ENCODE measurements at places on chromosomes 1 and 21. TPM values are rescaled to one million over a fixed set of nuclear protein-coding genes. Genes with fewer than 3 reads are reported as not detected.

Gene CYP4B1
- total RNA-seq, result 0.24 TPM

Gene FRRS1
- total RNA-seq, result 1.7 TPM

Gene RAB25
- not detected for total RNA-seq

Gene ARTN
- 0.33 TPM for total RNA-seq

Gene BEND5
- not detected for total RNA-seq

Gene CALML6
- 0.23 TPM for total RNA-seq

Gene TEX35
- total RNA-seq, result 0.09 TPM

Gene CCDC27
- not detected for total RNA-seq

Gene SV2A
- 0.15 TPM for total RNA-seq

Gene ACADM
- total RNA-seq, result 43.6 TPM

Gene COPA
- 77.4 TPM for total RNA-seq

Gene DUSP12
- 46.9 TPM for total RNA-seq

Gene SYPL2
- 0.13 TPM for total RNA-seq

Gene LCE3D
- 2.8 TPM for total RNA-seq

Gene FAM177B
- not detected for total RNA-seq

Gene C1orf185
- not detected for total RNA-seq

Gene COL6A1
- total RNA-seq, result 24.1 TPM

Gene KRTAP19-8
- not detected for total RNA-seq

Gene RHOU
- 18.4 TPM for total RNA-seq

Gene KIF2C
- total RNA-seq, result 35.1 TPM

Gene ZNF648
- not detected for total RNA-seq

Gene CCDC185
- total RNA-seq, result 0.03 TPM

Gene OR2T35
- not detected for total RNA-seq

Gene ORC1
- total RNA-seq, result 23.6 TPM

Gene SYT14
- 0.05 TPM for total RNA-seq

Gene FMO5
- total RNA-seq, result 1.1 TPM

Gene ASAP3
- 7.4 TPM for total RNA-seq

Gene MX2
- 0.03 TPM for total RNA-seq

Gene OR6K3
- total RNA-seq, result not detected

Gene TMCC2
- 1.4 TPM for total RNA-seq

Gene URB2
- total RNA-seq, result 14.4 TPM

Gene ATAD3C
- not detected for total RNA-seq

Gene CCDC18
- 5.1 TPM for total RNA-seq
